ENCODE measurements at places on chromosomes 13 and 19. TPM values are rescaled to one million over a fixed set of nuclear protein-coding genes. Genes with fewer than 3 reads are reported as not detected.

DNA sequence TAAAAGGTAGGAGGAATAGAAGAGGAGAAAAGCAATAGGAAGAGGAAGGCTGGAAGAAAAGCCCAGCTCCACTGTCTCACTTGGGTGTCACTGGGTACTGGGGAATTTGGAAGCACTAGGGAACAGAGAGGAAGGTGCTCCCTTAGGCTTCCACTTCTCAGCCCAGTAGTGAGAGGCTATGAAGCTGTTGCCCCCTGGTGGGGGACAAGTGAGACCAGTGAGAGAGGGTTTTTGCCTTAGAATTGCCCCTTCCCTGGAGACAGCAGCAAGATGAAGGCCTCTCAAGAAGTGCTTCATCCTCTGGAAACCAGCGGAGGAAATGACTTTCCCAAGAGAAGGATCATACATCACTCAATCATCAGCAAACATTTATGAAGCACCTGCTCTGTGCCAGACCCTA is 4.7 kb upstream of the ZNF606 start:
- no peak for DNase-seq

- DNase-seq, result no peak
Observed at GRCh38 chr19:6593651-6594416, 2.9 kb upstream of the CD70 start.

DNA sequence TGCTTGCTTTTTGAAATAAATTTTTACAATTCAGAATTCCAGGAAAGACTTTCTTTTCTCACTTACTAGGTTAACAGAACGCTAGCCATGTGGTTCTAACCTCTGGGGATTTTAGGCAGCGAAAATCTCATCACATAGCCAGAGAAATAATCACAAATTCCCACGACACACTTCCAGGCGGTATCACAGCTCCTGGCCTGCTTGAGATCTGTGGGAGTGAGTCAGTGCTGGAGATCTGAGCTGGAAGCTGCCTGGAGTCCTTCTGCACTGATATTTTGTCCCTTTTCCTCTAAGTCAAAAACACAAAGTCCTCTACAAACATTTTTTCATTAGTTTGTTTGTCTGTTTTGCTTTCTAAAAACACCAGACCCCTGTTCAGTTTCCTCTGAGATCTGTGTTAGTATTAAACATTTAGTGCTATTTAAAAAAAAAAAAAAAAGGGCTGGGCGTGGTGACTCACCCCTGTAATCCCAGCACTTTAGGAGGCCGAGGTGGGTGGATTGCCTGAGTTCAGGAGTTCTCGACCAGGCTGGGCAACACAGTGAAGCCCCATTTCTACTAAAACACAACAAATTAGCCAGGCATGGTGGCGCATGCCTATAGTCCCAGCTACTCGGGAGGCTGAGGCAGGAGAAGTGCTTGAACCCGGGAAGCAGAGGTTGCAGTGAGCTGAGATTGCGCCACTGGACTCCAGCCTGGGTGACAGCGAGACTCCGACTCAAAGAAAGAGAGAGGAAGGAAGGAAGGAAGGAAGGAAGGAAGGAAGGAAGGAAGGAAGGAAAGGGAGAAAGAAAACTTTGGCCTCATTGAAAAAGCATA is 12.2 kb upstream of the UBE2L5 start:
- DNase-seq, result peak; percentile 80

GRCh38 chr19:55258476-55258827 is 365 bp downstream of the PPP6R1 start:
- DNase-seq, result no peak

- DNase-seq, result no peak
Observed at GRCh38 chr19:4007836-4008539, 452 bp downstream of the PIAS4 start.

The CABP5 gene
- total RNA-seq, result not detected

The ZNF837 gene
- total RNA-seq, result 6.0 TPM

All from LHCN-M2 (cell line).